ENCODE measurements at places on chromosomes 3 and 15.

GRCh38 chr3:23565041-23565775 is 240.5 kb upstream of the UBE2E1 start:
- no peak for DNase-seq

- DNase-seq: no peak
These were observed 281.4 kb upstream of the KCNH8 start for GRCh38 chr3:18866899-18867298.

DNA sequence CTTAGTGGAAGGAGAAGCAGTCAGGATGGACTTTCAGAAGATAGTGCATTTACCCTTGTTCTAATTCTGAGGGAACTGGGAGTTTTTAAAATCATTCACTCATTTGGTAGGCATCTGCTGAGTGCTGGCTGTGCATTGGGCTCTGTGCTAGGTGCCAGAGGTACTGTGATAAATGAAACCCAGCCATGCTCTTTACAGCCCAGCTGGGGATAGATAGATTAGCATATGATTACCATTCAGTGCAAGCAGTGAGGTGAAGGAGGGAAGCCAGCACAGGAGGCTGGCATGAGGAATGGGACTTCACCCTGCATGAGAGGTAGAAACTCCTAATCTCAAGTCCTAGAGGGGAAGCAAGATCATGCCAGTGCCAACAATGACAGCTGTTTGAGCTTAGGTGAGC is 361.9 kb upstream of the TRIM42 start:
- no peak for DNase-seq

- DNase-seq: no peak
These were observed 41.3 kb upstream of the GCNT3 start for GRCh38 chr15:59570315-59570714.

DNA sequence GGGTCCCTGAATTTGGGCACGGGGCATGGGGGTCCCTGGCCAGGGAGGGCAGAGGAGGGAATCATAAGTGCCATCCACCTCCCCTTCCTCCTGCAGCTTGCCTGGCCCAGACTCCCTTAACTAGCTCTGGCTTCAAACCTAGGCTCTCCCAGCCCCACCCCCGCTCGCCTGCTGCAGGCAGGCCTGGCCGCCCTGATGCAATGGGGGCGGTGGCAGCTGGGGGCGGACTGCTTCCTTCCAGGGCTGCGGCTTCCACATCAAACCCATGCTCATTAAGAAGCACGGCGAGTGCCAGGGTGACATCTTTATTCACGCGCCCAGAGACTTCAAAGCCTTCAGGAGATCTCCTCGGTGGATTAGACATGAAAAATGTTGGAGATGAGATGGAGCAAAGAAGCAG is 123.1 kb downstream of the TPRA1 start:
- no peak for DNase-seq

DNA sequence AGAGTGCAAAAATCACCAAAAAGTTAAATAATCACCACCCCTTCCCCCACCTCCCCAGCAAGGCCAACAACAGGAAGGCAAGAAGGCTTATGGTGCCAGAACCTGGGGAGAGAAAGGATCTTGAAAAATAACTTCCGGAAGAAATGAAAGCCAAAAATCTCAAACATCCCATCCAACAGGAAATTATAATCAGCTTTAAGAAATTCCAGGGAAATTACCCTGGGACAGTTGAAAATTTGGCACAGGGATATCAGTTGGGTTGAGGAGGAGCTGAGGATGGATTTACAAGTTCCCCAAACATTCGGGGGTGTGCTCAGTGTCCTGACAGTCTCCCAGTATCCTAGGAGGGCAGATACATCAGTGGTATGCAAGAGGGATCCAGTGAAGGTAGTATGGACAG is 82.7 kb downstream of the POLR2M start:
- DNase-seq: no peak

DNA sequence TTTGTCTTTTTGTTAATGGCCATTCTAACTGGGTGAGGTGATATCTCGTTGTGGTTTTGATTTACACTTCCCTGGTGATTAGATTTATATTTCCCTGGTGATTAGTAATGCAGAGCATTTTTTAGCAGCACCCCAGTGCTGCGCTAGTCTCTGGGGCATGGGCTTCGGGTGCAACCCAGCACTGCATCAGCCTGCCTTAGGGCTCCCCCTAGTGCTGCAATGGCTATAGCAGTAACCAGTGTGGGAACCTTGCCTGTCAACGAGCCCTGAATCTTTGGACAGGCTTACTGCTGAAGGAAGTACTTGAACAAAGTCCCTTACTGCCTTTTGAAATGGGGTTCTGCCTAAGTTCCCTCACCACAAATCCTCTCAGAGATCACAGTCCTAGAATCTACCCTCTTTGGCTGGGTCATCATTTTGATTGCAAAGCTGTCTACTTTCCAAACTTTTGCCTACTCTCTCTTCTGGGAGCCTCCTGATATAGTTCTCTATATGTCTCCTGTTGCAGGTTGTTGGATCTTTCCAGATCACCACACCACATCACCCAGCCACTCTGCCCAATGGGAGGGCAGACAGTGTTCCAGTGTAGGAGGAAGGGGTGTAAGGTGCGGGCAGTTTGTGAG is 79.2 kb upstream of the CCNL1 start:
- DNase-seq: peak; percentile 55

GRCh38 chr3:108830991-108831614 is 8.5 kb downstream of the TRAT1 start:
- no peak for DNase-seq

GRCh38 chr15:65881766-65882434 is 12.6 kb downstream of the RAB11A start:
- no peak for DNase-seq

DNA sequence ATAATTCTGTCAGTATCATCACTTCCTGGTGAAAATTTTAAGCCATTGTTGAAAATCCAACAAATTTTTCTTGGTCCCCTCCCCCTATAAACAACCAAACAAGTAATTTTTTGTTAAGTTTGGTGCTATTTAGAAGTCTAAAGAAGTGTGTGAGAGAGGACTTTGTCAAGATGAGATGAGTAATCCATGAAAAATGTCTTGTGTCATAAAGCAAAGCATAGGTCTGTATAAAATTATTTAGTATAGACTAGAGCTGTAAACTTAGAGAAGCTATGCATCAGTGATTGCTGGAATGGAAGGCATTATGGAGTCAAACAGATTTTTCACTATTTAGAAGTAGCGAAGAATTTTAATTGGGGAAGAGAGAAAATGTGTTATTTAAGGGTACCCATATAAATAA is 31.4 kb downstream of the MAPK6 start:
- DNase-seq: no peak

DNA sequence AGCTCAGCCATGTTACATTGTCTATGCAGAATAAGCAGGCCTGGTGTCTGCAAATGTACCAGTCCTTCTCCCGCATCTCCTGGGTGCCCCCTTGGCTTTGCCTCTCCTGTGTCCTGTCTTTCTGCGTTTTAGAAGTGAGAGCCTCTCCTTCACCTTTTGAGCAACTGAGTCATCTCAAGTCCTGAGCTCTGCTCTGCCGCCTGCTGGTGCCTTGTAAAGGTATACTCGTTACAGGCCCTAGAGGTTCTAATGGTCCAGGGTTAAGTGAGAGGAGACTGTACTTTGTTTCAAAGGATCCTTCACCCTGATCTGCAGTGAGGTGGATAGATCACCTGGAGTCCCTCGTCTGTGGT is 12.6 kb downstream of the GHRL start:
- DNase-seq: no peak

DNA sequence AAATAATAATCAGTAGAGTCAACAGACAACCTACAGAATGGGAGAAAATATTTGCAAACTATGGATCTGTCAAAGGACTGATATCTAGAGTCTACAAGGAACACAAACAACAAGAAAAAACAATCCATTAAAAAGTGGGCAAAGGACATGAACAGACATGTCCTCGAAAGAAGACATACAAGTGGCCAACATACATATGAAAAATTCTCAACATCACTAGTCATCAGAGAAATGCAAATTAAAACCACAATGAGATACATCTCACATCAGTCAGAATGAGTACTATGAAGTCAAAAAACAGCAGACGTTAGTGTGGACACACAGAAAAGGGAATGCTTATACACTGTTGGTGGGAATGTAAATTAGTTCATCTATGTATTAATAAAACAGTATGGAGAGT is 33.7 kb downstream of the SLC2A2 start:
- no peak for DNase-seq

- DNase-seq: no peak
These were observed 36.6 kb downstream of the MKRN2 start for GRCh38 chr3:12593473-12593872.

- no peak for DNase-seq
These were observed 82.9 kb upstream of the SPATA12 start for GRCh38 chr3:56977561-56977889.

GRCh38 chr3:9947025-9947995 is 4.9 kb downstream of the PRRT3 start:
- DNase-seq: no peak

DNA sequence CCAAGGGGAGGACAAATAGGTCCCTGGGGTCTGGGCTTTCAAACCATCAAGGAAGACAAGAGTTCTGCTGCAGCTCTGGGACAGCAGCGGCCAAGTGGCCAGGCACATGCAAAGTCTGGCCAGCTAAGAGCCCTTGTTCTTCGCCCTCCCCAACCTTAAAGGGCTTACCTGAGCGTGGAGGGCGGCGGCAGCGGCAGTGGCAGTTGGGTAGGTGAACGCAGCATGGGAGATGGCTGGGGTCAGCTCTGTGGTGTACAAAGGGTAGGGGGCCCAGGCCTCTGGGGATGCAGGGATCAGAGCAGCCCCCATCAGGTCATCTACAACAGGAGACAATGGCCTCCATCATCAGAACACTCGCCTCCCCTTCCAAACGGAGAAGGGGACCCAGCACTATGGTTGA is 27.1 kb downstream of the RBPMS2 start:
- DNase-seq: no peak

GRCh38 chr15:95363646-95364045 is 966.9 kb upstream of the NR2F2 start:
- DNase-seq: no peak

- no peak for DNase-seq
These were observed 38.6 kb upstream of the DGKG start for GRCh38 chr3:186400662-186401061.

DNA sequence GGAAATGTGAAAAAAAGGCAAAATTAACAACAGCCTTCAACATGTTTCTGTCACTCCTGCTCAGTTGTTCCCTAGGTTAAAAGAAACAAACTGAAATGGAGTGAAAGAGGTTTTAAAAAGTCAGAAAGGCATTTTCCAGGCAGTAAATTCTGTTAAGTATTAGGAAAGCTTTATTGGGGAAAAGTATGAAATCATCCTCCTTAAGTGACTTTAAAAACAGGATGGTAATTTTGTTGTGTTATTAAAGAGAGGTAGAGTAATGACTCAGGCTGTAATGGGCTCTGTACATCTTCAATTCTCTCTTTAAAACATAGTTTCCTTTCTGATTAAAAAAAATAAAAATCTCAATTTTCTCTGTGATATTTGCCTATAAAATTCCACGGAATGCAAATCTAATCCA is 81.1 kb downstream of the OTOL1 start:
- no peak for DNase-seq

GRCh38 chr15:29638781-29639180 is 183.5 kb downstream of the TJP1 start:
- DNase-seq: no peak

GRCh38 chr3:14369675-14370669 is 32.4 kb upstream of the SLC6A6 start:
- DNase-seq: no peak

DNA sequence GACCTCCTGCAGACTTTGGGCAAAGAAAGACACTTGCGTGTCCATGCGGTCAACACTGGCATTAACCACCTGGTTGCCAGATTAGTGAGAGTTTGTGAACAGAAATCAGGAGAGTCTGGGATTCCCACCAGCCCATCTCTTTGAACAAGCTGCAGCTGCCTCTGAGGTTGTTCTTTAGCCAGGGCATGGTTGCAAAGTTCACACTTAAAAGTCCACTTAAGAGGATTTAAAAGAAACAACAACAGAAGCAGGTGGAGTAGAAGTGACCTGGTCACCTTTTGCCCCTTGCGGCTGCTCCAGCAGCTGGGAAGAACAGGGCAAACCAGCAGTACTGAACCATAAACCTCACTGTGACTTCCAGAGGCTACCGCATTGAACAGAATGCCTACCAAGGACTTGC is 97.3 kb downstream of the FOXB1 start:
- no peak for DNase-seq

DNA sequence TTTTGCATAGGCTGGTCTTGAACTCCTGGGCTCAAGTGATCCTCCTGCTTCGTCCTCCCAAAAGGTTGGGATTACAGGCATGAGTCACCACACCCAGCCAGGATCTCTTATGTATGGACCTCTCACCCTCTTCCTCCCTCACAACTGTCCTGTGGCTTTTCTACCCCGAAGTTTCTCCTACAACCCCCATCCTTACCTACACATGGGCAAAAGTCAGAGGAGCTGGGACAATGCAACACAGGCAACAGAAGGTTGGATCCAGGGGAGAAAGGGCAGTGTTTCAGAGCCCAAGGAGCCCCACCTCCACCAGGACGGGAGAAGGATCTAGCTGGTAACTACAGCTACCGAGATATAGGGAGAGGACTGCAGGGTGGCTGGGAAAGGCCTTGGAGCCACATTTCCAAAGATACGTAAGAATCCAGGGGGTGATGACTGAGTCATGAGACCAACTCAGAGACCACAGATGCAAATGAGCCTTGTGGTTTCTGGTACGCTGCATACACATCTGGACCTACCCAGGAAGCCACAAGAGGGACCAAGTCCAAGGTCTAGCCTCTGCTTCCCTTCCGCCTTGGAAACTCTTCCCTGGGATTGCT is 13.6 kb downstream of the IGDCC4 start:
- no peak for DNase-seq

DNA sequence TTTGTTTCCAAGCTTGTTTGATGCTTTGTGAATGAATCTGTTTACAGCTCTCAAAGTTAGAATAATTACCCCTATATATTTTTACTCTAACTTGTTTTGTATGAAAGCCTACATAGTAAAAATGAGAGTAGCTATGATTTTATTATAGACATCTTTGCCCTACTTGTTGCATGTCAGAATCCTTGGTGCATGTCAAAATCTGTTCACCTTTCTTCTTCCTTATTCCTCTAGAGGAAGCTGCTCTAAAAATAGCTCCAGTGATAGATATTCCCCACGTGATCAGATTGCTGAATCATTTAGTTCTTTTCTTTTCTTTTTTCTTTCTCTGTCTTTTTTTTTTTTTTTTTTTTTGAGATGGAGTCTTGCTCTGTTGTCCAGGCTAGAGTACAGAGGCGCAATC is 39.8 kb downstream of the LRRC49 start:
- DNase-seq: no peak

GRCh38 chr3:178184833-178185232 is 351.4 kb upstream of the KCNMB2 start:
- DNase-seq: no peak

- no peak for DNase-seq
These were observed 38.0 kb downstream of the PRICKLE2 start for GRCh38 chr3:64187065-64187959.

DNA sequence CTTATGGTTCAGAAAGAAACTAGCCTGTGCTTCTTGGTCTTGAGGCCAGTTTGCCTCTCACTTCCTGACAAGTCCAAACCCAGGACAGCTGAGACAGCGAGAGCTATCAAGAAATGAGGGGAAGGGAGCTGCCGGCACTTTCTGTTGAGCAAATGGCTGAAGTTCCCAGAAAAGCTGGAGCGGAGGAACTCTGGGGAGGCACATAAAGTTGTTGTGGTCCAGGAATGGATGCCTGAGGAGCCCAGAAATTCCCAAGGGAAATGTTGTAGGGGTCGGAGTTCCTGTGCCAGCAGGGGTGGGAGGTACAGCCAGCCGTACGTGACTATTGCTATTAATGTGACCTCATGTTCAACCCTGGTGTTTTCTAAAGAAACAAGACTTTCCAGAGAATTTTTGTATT is 98.8 kb upstream of the TNFAIP8L3 start:
- DNase-seq: no peak

- DNase-seq: no peak
These were observed 70.4 kb upstream of the SETMAR start for GRCh38 chr3:4232798-4233197.

- DNase-seq: no peak
These were observed 228.9 kb downstream of the SNRPN start for GRCh38 chr15:25183581-25184251.
